ENCODE measurements at places on chromosomes 3 and 15.

GRCh38 chr15:78873793-78874765, 1.4 kb downstream of the MORF4L1 start:
- peak; percentile 70 for DNase-seq

- no peak for DNase-seq
Observed at GRCh38 chr3:99565331-99565730, 73.1 kb upstream of the COL8A1 start.

DNA sequence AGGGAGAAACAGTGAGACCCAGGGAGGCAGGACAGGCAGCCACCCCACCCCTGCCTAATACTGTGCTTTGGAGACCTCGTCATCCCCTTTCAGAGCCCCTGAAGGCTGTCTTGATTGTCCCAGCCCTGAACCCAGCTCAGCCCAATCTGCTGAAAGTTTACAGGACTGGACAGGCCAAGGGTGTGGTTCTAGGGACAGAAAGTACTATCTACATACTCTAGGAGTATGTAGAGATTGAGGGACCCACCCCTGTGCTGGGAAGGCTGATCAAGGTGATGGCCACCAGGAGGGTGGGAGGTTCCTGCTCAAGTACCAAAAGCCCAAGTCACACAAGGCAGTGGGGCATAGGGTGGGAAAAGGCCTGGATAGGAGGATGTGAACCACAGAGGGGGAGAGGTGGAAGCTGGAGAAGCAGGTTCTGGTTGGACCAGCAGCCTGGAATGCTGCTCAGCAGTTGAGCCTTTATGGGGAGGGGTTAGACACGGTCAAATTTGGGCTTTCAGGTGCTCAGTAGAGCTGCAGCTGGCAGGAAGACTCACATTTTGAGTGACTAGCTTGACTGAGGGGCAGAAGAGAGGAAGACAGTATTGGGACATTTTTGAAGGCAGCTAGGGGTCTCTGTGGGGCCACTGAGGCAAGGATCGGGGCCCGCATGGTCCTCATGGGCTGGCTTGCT, 6.7 kb downstream of the NBEAL2 start:
- DNase-seq, result no peak

DNA sequence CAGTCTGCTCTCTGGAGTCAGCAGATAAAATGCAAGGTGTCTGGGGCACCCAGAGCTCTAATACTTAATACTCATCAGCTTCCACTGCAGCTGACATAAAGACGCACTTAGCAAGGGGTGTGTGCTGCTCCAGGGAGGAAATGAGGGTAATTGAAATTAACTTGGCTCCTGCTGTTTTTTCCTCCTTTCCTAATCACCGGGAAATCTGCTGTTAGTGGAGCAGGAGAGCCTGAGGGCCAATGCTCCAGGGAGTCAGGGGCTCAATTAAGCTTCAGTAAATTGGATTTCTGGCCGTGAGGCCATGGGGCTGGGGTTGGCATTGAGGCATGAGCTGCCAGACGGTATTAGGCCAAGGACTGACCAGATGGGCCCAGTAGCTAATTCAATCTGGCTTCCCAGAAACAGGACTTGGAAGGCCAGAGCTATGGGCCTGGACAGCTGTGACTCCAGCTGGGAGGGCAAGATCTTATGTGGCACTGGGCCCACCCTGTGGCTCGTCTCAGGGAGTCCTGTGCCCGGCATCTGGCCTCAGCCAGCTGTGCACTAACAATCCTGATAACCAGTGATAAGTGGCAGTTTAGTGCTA, 30.7 kb upstream of the CHRNB4 start:
- DNase-seq, result no peak

GRCh38 chr3:150786791-150787190, 23.8 kb upstream of the SIAH2 start:
- DNase-seq, result no peak

All from CD4-positive, alpha-beta T cell treated with Interferon alpha-2 for 1 hour (primary cell).